ENCODE measurements at places on chromosomes 5 and 9. TPM values are rescaled to one million over a fixed set of nuclear protein-coding genes. Genes with fewer than 3 reads are reported as not detected.

The BTNL3 gene
- total RNA-seq: not detected

The ECM2 gene
- total RNA-seq: not detected

The PHYHD1 gene
- total RNA-seq: not detected

The PPIC gene
- 14.6 TPM for total RNA-seq

The BSPRY gene
- total RNA-seq: 22.6 TPM

The TMEM171 gene
- total RNA-seq: 2.4 TPM

The NUTM2F gene
- not detected for total RNA-seq

The TAL2 gene
- total RNA-seq: not detected

The FANCG gene
- total RNA-seq: 44.8 TPM

The C5orf52 gene
- total RNA-seq: not detected

The NPR3 gene
- total RNA-seq: 5.8 TPM

The CDC20B gene
- not detected for total RNA-seq

The PCDHB5 gene
- 0.12 TPM for total RNA-seq

All from PC-3 (cell line).